ENCODE measurements at places on chromosomes 12 and 14.

DNA sequence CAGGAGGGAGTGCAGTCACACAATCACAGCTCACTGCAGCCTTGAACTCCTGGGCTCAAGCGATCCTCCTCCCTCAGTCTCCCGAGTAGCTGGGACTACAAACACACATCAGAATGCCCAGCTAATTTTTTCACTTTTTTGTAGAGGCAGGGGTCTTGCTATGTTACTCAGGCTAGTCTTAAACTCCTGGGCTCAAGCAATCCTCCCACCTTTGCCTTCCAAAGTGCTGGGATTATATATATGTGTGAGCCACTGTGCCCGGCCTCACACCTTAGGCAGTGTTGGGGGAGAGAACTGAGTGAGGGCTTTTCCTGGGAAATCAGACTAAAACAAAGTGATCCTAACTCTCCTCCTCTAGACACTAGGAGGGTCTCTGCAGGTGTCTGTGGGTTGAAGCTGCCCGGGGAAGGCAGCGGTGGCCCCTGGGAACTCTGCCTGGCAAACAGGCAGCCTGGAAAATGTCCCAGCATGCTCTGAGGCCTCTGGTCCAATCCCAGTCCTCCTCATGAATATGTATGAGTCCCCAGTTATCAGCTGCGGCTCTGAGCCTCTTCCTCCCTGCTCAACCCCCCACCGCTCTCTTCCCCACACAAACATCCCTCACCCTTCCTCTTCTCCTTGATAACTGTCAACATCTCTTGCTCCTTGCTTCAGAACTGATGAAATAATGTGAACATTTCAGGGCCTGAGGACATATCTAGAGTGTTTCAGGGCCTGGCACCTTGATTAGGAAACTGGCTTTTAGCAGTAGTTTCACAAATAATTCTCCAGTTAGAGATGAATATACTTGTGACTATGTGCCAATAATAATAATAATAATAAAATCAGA is 7.9 kb upstream of the NAA25 start:
- DNase-seq: peak; percentile 38

DNA sequence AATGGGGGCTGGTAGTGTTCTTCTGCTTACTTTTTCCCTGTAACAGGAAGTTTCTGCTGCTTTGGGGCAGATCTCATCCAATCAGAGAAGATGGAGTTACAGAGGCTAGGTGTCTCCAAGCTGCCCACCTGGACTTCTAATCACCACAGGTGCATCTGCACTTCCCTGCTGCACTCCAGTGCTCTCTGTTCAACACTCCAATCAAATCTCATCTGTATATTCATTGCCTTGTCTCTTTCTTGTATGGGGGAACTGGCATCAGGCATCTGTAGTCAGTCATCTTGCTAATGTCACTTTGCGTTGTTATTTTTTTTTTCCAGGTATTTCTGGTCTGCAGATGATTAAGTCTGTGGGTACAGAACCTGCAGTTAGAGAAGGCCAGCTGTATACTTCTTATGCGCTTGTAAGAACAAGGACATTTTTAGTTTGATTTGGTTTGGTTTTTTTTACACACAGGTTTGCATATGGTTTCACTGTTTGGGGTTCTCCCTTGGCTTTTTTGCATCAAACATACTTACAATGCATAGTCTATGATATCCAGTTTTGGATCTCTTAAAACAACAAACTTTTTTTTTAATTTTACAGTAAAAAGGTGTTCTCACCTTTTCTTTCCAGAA is 116.0 kb downstream of the METTL25 start:
- no peak for DNase-seq

- peak; percentile 16 for DNase-seq
Observed at GRCh38 chr14:72883961-72884360, 9.9 kb downstream of the DPF3 start.

DNA sequence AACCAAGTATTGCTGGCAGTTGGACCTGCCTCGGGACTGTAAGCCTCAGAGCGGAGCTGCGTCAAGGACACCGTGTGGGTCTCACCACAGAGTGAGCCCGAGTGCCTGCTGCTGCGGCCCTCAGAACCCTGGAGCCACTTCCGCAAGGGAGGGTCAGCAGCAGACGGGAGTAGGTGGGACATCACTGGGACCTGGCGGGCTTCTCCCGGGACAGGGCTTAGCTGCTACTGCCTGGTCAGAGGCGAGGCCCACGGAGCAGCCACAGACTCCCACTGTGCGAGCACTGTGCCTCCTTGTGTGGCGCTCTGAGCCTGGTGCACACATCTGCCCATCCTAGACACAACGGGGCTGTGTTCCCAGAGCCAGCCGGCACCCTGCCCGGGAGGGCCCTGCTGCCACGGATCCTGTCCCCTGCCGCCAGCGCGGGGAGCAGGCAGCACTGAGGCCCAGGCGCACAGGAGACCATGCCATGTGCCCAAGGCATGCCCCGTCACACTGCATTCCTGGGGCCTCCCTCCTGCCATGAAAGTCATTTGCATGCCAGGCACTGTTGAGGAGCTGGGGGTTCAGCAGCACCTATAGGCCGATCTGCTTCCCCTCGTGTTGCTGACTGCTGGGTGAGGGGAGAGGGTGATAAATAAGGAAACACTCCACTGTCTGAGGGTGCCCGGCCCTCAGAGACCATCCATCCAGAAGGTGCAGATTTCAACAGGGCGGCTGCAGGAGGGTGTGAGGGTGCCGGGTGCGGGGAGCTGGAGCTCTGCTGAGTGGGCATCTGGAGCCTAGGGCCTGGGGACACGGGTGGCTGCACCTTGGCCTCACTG is 10.0 kb downstream of the HIP1R start:
- no peak for DNase-seq

DNA sequence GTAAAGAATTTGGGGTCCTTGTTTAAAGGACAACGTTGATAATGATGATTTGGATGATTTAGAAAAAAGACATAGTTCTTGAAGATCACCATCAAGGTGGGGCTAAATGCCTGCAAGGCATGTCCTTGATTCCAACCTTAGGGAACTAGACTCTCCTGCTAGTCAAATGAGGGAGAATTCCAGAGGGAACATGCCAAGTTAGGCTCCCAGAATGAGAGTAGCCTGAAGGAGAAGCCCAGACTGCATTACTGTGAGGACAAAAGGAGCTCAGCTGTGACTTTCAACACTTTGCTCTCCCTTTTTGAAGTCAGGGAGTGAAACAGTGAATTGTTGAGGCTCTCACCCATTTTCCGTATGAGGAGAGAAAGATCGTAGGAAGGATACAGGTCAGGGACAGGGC is 95.2 kb upstream of the TBX3 start:
- DNase-seq: no peak

GRCh38 chr14:69038455-69039287 is 59.6 kb upstream of the ACTN1 start:
- DNase-seq: peak; percentile 77

DNA sequence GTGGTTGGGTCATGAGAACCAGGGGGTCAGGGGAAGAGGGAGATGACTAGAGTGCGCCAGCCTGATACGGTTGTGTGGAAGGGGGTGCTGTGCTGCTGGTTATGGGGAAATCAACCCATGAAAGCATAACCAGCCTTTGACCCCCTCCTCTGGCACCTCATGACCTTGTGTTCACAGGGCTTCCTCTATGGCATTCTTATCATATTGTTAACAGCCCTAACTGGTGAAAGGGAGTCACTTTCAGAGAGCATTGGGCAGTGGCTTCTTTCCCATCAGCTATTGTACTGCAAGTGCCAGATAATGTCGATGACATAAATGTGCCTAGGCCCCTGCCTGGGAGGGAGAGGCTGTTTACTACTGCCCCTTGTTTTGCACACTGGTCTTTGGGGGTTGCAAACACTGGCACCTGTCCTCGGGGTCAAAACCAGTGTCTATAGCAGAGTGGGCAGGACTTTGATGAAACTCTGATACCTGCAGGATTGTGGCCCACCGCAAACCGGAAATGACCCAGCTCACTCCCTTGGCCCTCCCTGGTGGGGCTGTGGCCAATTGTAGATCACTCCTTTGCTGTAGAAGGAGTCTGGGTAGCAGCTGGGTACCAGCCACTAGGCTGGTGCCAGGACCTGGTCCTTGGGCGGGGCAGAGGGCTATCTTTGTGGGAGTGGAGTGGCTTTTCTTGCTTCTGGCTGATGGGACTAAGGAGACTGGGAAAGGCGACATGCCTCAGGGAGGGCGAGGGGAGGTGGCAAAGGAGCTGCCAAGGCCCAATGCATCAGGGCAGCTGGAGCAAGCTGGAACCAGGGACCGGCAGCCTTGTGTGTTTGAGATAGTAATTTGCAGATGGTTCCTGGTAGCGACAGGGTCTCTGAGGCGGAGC is 634 bp upstream of the TMEM63C start:
- no peak for DNase-seq

- no peak for DNase-seq
Observed at GRCh38 chr14:50831726-50832168, 785 bp upstream of the NIN start.

DNA sequence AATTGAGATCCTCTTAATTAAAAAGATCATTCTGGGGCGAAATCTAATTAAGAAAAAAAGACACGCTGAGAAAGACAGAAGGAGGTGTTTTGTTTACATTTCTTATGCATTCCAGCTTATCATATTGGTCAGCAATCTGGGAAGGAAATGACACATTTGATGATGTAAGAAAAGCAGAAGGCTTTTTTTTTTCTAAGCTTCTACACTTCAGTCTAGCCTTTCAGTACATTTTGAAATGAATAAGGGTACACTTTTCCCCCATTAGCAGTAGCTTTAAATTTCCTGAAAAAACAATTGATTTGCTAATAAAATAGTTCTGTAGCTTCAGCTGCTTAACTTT is 5.9 kb upstream of the GSC start:
- DNase-seq: no peak

DNA sequence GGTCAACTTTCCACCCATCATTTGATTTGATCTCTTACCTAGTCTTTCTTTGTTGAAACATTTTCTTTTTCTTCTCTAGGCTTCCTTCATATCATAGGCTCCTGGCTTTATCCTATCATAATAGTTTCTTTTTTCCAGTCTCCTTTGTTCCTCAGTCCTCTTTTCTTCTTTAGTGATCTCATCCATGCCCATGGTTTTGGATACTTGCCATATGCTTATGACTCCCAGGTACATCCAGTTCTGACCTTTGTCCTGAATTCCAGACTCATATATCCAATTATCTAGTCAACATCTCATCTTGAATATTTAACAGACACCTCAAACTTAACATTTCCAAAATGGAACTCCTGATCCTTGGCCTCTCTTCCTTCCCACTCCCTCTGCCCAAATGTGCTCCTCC is 36.1 kb upstream of the KRAS start:
- no peak for DNase-seq

GRCh38 chr12:122793685-122794106 is 19.3 kb downstream of the CCDC62 start:
- peak; percentile 62 for DNase-seq

DNA sequence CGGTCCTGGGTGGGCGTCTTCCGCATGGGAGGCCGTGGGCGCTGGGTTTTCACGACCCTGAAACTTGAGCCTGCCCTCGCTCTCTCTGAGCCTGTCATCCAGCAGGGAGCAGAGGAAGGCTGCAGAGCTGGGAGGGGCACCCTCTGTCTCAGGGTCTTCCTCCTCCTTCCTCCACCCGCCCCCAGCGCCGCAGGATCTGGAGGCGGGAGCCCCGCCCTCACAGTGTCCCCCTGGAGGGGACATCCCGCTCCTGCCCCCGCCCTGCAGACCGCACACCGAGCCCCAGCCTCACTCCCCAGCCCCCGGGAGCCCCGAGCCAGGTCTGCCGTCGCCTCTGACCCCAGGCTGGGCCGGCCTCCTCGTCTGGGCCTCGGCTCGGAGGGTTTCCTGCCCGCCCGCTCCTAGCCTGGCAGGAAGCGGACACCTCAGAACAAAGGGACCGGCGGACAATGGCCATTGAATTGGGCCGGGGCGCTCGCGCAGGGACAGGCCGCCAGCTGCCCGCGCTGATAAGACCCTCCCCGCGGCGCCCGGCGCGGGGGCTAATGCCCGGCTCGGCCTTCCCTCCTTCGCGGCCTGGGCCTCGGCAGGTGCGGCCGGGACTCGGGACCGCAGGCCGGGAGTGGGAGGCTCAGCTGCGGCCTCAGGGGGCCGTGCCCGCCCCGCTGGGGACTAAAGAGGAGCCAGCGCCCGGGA is 15.3 kb upstream of the NUDT14 start:
- no peak for DNase-seq
